ENCODE measurements at places on chromosomes 11 and 22. TPM values are rescaled to one million over a fixed set of nuclear protein-coding genes. Genes with fewer than 3 reads are reported as not detected.

FOLH1 gene
- total RNA-seq: not detected

CABP7 gene
- total RNA-seq: not detected

INPP5J gene
- 5.2 TPM for total RNA-seq

SCGB1D2 gene
- not detected for total RNA-seq

C11orf91 gene
- total RNA-seq: 0.13 TPM

HOATZ gene
- total RNA-seq: not detected

VSIG2 gene
- total RNA-seq: 0.13 TPM

OMP gene
- not detected for total RNA-seq

OR5AK2 gene
- not detected for total RNA-seq

PRG3 gene
- not detected for total RNA-seq

Measured in mesangial cell (primary cell).